ENCODE measurements at places on chromosomes 4 and X. TPM values are rescaled to one million over a fixed set of nuclear protein-coding genes. Genes with fewer than 3 reads are reported as not detected.

The CLCN4 gene
- 5.2 TPM for polyA plus RNA-seq

The APLN gene
- polyA plus RNA-seq = 4.4 TPM

The EGF gene
- polyA plus RNA-seq = 3.6 TPM

The SPIN2A gene
- polyA plus RNA-seq = 4.3 TPM

The GPC4 gene
- polyA plus RNA-seq = 20.3 TPM

The PAGE3 gene
- not detected for polyA plus RNA-seq

The SYP gene
- 2.6 TPM for polyA plus RNA-seq

The HPGDS gene
- polyA plus RNA-seq = 5.2 TPM

The SHOX gene
- 0.12 TPM for polyA plus RNA-seq

The DUSP21 gene
- polyA plus RNA-seq = not detected

The FRG1 gene
- polyA plus RNA-seq = 66.7 TPM

The TMPRSS11A gene
- polyA plus RNA-seq = 0.03 TPM

The LINC00632 gene
- polyA plus RNA-seq = 9.9 TPM

The ADGRL3 gene
- polyA plus RNA-seq = 31.1 TPM

The APOOL gene
- polyA plus RNA-seq = 28.5 TPM

The HS3ST1 gene
- polyA plus RNA-seq = 0.68 TPM

The WNK3 gene
- polyA plus RNA-seq = 6.9 TPM

The EVC2 gene
- 8.4 TPM for polyA plus RNA-seq

The MMAA gene
- 14.2 TPM for polyA plus RNA-seq

The ASMT gene
- polyA plus RNA-seq = 0.10 TPM

The FAM47E gene
- 9.4 TPM for polyA plus RNA-seq

The ADAMTS3 gene
- 15.7 TPM for polyA plus RNA-seq

The GASK1B gene
- polyA plus RNA-seq = 35.5 TPM

The KLHL34 gene
- polyA plus RNA-seq = 0.07 TPM

The SSX3 gene
- polyA plus RNA-seq = not detected

The TACR3 gene
- 2.6 TPM for polyA plus RNA-seq

The MXRA5 gene
- 5.6 TPM for polyA plus RNA-seq

The PROM1 gene
- polyA plus RNA-seq = 44.6 TPM

The POU3F4 gene
- 7.8 TPM for polyA plus RNA-seq

The STBD1 gene
- polyA plus RNA-seq = 1.3 TPM

The GAGE12E gene
- polyA plus RNA-seq = not detected

The FSTL5 gene
- polyA plus RNA-seq = 3.2 TPM

The IQSEC2 gene
- 17.2 TPM for polyA plus RNA-seq

The PHKA1 gene
- polyA plus RNA-seq = 6.7 TPM

The ITIH6 gene
- polyA plus RNA-seq = 0.18 TPM

The PPP1R2C gene
- polyA plus RNA-seq = not detected

The SLITRK2 gene
- polyA plus RNA-seq = 2.2 TPM

The CDX4 gene
- not detected for polyA plus RNA-seq

The IL1RAPL2 gene
- polyA plus RNA-seq = 1.1 TPM

The PPBP gene
- 14.8 TPM for polyA plus RNA-seq

The UBA1 gene
- polyA plus RNA-seq = 266 TPM

The ARAP2 gene
- polyA plus RNA-seq = 8.7 TPM

The PDE5A gene
- polyA plus RNA-seq = 56.0 TPM

The MND1 gene
- polyA plus RNA-seq = 22.6 TPM

The GLOD5 gene
- polyA plus RNA-seq = 0.81 TPM

The NUDT10 gene
- polyA plus RNA-seq = 11.8 TPM

The FAT4 gene
- 35.3 TPM for polyA plus RNA-seq

The F8A2 gene
- not detected for polyA plus RNA-seq

The CXorf49 gene
- polyA plus RNA-seq = not detected

The TMEM175 gene
- 25.5 TPM for polyA plus RNA-seq

The GLUD2 gene
- polyA plus RNA-seq = 5.6 TPM
